Activated CD4-positive, alpha-beta T cell treated with anti-CD3 and anti-CD28 coated beads, Interleukin-2, amount 10 ng/mL, durations not matched to agents 24 days and 14 days (primary cell): ENCODE measurements at places on chromosomes 6 and 20. TPM values are rescaled to one million over a fixed set of nuclear protein-coding genes. Genes with fewer than 3 reads are reported as not detected.

The TSBP1 gene
- total RNA-seq, result not detected in 2 replicates

The SLC22A7 gene
- total RNA-seq, result not detected in 2 replicates

The CALHM4 gene
- total RNA-seq, result not detected in 2 replicates

The ELOVL4 gene
- 0.88 and 0.89 TPM in 2 replicates for total RNA-seq

The TFAP2A gene
- not detected in 2 replicates for total RNA-seq

The CALHM6 gene
- 24.8 and 30.7 TPM in 2 replicates for total RNA-seq

The PNLDC1 gene
- 0.40 and 0.97 TPM in 2 replicates for total RNA-seq

The RBM24 gene
- not detected in 2 replicates for total RNA-seq

The HIVEP2 gene
- total RNA-seq, result 27.1 and 28.0 TPM in 2 replicates

The TCP11 gene
- not detected in 2 replicates for total RNA-seq

The CFAP206 gene
- not detected in 2 replicates for total RNA-seq

The MYT1 gene
- not detected in 2 replicates for total RNA-seq

The IYD gene
- total RNA-seq, result not detected in 2 replicates

The HCK gene
- not detected in 2 replicates for total RNA-seq

The FRK gene
- not detected in 2 replicates for total RNA-seq
